HuH-7 (cell line): ENCODE measurements at places on chromosomes 5 and 9.

DNA sequence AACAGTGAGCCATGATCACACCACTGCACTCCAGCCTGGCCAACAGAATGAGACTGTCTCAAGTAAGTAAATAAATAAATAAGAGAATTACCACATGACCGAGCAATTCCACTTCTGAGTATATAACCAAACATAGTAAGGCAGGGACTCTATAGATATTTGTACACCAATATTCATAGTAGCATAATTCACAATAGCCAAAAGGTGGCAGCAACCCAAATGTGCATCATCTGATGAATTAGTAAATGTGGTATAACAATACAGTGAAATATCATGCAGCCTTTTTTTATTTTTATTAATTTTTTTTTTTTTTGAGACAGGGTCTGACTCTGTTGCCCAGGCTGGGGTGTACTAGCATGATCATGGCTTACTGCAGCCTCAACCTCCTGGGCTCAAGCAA lies 33.1 kb downstream of the ALDH7A1 start:
- DNase-seq = no peak

DNA sequence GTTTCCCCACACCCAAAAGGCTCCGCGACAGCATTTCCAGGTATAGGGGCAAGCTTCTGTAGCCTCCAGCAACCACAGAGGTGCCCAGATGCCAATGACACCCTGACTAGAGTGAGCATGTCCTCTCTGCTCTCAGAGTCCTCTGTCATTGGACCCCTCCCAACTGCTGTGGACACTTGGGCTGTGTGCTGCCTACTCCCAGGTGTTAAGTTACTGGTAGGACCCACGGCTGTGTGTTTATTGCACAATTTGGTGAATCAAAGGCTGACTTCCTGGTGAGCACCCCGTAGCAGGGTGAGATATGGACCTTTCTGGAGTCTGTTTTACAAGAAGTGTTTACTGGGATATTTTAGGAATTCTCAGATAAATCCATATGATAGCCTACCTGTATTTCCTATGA lies 36.0 kb downstream of the SH3GL2 start:
- DNase-seq = no peak

GRCh38 chr9:82923092-82923911 lies 139.6 kb downstream of the RASEF start:
- DNase-seq = no peak

DNA sequence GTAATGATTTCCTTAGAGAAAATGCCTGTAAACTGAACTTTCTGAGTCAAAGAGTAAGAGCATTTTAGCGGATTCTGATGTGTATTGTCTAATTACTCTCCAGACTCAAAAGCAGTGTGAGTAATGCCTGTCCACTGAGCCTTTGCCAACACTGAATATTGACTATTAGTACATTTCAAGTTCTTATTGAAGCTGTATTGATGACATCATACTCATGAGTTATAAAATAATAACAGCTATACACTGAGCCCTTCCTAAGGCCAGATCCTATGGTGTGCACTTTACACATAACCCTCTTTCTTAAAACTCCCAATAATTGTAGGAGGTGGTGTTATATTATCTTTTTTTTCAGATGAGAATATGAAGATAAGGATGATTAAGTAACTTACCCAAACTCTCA lies 152.8 kb upstream of the TRPC7 start:
- no peak for DNase-seq

- DNase-seq = no peak
Measured at GRCh38 chr9:93897075-93897970, 57.8 kb downstream of the BARX1 start.
